ENCODE measurements at places on chromosomes 13 and 19.

GRCh38 chr19:38949580-38950367 lies 19.0 kb downstream of the MRPS12 start:
- DNase-seq = peak; percentile 61

- no peak for DNase-seq
Measured at GRCh38 chr19:2507109-2507508, 31.2 kb downstream of the GADD45B start.

GRCh38 chr13:34901572-34901971 lies 40.5 kb upstream of the NBEA start:
- no peak for DNase-seq

DNA sequence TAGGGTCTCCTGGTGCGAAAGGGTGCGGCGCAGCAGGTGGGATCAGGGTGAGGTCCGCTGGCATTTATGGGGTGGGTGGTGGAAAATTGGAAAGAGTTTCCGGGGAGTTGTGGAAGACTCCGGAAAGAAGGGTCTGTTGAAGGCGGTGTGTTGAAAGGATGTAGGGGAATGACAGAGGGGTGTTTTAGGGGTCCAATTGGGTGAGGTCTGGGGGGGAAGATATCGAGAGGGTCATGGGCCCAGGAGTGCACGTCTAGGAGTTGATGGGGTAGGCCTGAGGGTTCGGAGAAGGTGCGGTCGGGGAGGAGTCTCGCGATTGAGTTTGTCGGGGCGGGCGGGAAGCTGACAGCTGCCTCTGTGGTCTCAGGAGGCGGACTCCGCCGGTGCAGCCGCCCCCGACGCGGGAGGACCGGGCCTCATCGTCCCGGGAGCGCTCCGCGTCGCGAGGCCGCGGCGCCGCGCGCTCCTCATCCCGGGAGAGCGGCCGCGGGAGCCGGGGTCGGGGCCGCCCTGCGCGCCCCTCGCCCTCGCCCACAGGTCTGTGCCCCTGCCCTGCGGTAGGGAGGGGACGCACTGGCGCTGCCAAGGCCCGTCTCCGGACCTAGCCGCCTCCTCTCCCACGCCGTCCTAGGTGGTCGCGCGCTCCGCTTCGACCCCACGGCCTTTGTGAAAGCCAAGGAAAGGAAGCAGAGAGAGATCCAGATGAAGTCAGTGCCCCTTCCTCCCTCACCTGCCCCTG lies 7.0 kb downstream of the PGLYRP1 start:
- DNase-seq = no peak

GRCh38 chr13:57632276-57633140 lies 964 bp downstream of the PCDH17 start:
- DNase-seq = no peak

DNA sequence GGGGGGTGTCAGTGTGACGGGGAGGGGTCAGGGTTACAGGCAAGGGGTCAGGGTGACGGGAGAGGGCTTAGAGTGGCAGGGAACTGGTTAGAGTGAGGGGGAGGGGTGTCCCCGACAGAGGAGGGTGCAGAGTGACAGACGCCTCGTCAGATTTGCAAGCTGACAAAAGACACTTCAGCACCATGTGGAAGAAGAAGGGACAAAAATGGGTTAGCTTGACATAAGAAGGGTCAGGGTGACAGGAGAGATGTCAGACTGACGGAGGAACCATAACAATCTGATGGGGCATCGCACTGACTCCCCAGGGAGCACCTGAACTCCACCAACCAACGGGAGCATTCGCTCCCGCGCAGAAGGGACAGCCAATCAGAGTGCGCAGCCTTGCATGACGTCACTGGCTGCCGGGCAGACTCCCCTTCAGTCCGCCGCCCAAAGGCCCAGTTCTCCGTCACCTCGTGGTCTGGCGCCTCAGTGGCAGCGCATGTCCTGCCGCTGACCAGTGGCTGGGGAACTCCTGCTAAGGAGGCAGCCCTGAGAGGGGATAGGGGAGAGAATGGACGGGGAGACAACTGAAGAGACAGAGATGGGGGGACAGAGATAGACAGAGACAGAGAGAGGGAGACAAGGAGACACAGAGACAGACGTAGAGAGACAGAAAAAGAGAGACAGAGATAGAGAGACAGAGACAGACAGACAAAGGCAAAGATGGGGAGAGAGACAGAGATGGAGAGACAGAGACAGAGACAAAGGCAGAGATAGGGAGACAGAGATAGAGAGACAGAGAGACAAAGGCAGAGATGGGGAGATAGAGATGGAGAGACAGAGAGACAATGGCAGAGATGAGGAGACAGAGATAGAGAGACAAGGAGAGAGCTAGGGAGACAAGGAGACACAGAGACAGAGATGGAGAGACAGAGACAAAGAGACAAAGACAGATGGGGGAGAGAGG lies 30.2 kb downstream of the C19orf81 start:
- peak; percentile 43 for DNase-seq

- no peak for DNase-seq
Measured at GRCh38 chr13:21326155-21327031, 132.7 kb downstream of the ZDHHC20 start.

DNA sequence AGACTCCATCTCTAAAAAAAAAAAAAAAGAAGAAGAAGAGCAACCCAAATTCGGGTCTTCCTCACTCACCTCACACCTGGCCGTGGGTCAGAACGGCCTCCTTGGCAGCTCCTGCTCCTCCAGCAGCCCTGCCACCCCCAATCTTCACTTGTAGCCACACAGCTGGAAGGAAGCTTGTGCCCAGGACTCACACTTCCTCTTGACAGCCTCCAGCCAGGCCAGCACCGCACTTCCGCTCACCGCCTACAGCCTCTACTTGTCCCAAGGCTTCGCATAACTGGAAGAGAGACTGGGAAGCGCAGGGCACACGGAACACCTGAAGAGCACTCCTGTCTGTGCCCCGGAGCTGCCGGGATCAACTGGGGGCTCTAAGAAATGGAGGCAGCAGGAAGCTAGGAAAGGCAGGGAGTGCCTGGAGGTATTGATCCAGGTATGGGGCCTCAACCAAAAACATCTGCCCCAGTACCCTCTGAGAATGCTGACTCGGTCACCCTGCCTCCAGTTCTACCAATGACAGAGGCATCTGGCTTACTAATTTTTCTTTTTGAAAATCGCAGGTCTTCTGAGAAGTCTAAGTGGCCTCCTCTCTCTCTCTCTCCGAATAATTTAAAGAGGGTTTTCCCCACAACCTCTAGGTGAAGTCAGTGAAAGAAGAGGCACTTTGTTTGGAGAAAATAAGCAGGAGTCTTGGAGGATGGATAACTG lies 31.1 kb upstream of the ATP12A start:
- no peak for DNase-seq

- no peak for DNase-seq
Measured at GRCh38 chr19:54905803-54906511, at the start of gene NCR1. TSS of gene NCR1 (plus strand) at chr19:54906148. CDS start at chr19:54906188, 40 bp downstream.

DNA sequence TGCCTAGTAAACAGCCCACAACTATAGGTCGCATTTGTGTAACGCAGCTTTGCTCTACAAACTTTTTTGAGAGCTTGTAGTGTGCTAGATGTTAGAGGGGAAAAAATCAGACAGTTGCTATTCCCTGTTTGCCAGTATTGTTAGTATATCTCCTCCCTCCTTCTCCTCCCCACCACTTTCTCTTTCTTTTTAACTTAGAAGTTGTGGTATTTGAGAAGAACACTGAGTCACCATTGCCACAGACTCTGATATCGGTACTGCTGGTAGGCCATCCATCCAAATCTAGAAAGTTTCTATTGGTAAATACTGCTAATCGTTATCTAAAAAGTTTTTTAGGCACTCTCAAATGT lies 666 bp downstream of the POMP start:
- DNase-seq = no peak

- no peak for DNase-seq
Measured at GRCh38 chr13:94329754-94330551, 149.5 kb downstream of the DCT start.

- no peak for DNase-seq
Measured at GRCh38 chr13:33817513-33817900, 442 bp upstream of the RFC3 start.

- DNase-seq = no peak
Measured at GRCh38 chr19:35052599-35053190, 11.2 kb downstream of the HPN start.

DNA sequence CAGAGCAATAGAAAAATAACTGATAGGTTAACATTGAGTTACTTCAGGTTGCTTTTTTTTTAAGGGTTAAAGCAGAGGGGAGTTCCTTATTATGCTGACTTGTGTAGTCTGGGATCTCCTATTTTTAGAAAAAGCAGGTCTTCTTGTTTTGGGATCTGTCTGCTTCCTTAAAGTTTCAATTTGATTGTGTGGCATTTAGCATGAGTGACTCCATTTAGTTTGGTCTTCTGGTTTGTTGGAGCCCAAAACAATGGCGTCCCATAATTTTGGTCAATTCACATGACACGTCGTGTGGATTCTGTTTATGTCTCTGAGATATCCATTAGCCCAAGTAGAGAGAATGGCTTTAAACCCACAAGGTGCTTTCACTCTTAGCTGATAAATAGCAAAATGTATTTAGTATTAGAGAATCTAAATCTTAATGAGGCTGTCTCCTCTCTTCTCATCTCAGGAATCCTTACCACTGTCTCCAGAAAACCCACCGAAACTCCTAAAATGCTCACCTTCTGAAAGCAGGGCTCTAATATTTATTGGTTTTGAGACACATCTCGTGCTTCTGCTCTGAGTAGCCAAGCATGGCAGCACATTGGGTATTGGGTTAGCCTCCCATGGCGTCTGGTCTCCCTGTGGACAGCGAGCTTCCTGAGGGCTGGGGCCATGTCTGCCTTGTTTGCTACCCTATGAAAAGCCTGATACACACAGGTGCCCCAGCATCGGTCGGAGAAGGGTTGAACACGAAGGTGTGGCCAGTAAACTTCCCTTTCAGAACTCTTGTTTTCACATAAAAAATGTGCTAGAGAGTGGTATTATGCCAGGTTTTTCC lies 67.2 kb upstream of the GPR183 start:
- no peak for DNase-seq

DNA sequence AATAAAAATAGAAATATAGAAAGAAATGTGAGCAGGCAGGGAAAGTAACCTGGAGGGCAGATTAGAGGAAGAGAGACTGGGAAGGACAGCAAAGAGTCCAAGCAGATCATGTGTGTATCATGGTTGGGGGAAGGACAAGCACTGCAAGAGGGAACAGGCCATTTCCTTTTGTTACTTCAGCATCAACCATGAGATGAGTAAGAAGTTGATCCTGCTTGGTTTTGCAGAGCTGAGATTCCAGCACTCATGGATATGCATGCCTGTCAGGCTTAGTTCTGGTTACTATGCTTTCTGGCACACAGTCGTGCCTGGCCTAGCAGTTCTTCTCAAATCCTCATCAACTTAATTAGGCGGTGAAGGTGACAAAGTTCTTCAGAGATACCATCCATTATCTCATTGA lies 18.1 kb downstream of the NALCN start:
- DNase-seq = no peak

- DNase-seq = no peak
Measured at GRCh38 chr13:114054264-114054663, 78.2 kb downstream of the RASA3 start.

GRCh38 chr13:106480351-106480910 lies 55.0 kb downstream of the EFNB2 start:
- DNase-seq = no peak

DNA sequence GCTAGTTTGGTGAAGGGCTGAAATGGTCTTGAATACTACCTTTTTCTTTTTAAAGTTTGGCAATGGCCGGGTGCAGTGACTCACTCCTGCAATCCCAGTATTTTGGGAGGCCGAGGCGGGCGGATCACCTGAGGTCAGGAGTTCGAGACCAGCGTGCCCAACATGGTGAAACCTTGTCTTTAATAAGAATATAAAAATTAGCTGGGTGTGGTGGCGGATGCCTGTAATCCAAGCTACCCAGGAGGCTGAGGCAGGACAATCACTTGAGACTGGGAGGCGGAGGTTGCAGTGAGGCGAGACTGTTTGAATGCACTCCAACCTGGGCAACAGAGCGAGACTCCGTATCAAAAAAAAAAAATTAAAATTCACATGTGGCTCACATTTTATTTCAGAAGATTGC lies 880 bp upstream of the ZNF723 start:
- DNase-seq = no peak

DNA sequence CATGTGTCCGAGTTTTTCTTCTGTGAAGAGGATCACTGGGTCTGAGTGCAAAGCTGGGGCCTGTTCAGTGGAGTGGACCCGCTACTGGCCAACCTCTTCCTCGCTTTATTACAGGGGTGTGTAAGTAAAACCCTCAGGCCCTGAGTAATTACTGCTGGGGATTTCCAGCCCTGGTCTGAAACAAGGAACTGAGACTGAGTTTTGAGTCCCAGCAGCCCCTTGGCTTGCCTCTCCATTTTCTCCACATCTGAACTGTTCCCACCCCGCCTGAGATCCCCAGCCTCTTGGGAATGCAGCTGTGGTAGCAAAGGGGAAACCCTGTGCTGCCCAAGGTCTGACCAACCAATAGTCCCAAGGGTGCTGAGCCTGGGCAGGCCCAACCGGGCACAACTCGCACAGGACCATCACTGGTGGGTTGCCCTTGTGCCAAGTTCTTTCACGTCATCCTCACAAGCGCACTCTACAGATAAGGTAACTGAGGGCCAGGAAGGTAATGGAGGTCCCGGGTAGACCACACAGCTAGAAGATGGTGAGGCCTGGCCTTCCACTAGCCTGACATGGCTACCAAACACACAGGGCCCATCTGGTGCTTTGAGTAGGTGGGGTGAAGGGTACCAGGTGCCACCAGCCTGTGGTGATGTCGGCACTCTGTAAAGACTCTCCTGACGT lies 13.7 kb upstream of the SLC35E1 start:
- DNase-seq = no peak

DNA sequence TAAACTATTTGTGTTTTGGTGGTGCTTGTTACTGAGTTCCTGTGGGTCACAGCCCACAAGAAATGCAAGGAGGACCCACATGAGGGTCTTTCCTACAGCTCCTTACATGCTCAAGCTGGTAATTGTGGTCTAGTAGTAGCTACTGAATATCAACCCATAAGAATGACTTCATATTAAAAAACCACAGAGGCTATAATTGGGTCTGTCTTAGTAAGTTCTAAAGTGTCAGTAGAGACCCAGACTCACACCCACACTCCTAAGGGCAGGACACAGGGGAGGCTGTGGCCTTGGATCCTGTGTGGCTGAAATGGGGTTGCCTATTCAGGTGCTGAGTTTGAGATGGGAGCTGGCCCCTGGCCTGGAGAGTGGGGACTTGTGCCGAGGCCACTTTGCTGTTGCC lies 19.6 kb downstream of the TFDP1 start:
- DNase-seq = no peak

GRCh38 chr19:55526216-55527196 lies 10.4 kb downstream of the SBK2 start:
- no peak for DNase-seq

DNA sequence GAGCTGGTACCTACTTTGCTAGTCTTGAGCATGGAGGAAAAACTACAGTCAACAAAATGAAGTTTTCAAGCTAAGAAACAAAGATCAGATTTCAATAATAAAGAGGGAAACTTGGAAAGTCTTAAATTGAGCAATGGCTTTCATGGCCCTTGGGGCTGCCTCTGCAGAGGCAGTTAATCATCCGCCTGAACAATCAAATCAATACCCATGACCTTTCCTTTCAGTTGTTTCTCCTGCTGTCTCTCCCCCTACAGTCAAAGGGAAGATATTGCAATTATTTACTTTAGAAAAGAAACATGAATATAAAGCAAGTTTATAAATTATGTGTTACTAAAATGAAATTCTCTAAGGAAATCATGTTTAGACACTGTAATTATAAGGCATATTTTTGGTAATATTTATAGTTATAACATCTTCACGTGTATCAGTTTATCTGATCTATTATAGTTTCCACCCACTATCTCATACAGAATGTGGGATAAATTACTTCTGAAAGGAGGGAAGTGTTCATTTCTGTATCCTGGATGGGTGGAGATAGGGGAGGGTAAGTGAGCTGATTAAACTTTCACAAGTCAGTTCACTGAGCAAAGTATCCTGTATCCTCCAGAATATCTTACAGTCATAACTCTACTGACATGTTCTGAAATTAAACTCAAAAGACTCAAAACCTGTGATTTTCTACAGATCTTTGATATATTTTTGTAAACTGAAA lies 72.4 kb upstream of the TSC22D1 start:
- no peak for DNase-seq
